ENCODE measurements at places on chromosomes 13 and 19. TPM values are rescaled to one million over a fixed set of nuclear protein-coding genes. Genes with fewer than 3 reads are reported as not detected.

DNA sequence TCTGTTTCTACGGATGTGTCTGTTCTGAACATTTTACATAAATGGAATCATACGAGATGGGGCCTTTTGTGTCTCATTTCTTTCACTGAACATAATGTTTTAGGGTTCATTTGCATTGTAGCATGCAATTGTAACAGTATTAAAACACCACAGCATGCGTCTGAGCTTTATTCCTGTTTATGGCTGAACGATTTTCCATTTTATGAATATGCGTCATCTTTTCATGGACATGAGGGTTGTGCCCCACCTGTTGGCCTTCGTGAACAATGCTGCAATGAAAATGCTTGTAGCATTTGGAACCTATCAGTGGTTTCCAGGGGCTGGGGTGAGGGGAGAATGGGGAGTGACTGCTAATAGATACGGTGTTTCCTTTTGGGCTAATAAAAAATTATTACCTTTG is 5.1 kb downstream of the OR10H1 start:
- no peak for DNase-seq

- no peak for DNase-seq
Observed at GRCh38 chr13:109685203-109685602, 101.2 kb downstream of the IRS2 start.

GRCh38 chr19:7971553-7972520 is 28.4 kb upstream of the TIMM44 start:
- no peak for DNase-seq

GRCh38 chr13:89541091-89542030 is 1806.1 kb upstream of the MIR17HG start:
- DNase-seq = no peak

ZNF260 gene
- 18.6 TPM for total RNA-seq

DNA sequence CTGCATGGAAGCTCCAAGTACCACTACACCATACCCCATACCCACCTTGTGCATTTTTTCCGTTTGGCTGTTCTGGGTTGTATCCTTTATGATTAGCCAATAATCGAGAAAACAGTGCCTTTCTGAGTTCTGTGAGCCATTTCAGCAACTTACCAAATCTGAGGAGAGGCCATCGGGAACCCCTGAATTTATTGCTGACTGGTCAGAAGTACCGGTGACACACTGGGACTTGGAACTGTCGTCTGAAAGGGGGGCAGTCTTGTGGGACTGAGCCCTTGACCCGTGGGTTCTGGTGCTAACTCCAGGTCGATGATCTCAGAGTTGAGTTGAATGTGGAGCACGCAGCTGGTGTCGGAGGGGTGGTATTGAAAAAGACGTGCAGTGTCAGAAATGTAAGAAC is 15.0 kb downstream of the UPF3A start:
- no peak for DNase-seq
